Suppressor macrophage (primary cell): ENCODE measurements at places on chromosomes 1 and 21.
A peak's percentile ranks its signal among the peaks of the same experiment; 100 is the strongest.

DNA sequence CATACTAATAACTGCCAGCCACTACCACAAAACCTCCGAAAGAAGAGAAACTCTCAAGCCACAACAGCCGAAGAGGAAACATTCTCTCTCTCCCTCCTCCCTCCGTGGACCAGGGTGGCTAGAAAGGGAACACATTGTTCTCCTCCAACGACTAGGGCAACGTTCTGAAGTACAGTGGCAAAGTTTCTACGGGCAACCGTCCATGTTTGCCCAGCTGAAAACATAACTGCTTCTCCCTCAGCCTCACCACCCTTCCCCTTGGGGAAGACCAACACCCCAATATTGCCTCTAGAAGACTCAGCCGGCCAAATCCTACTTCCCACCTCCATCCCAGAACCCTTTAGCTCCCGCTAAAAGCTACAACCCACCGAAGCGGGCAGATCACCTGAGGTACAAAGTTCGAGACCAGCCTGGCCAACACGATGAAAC lies 2.0 kb downstream of the GLUL start:
- peak; percentile 46 for DNase-seq

DNA sequence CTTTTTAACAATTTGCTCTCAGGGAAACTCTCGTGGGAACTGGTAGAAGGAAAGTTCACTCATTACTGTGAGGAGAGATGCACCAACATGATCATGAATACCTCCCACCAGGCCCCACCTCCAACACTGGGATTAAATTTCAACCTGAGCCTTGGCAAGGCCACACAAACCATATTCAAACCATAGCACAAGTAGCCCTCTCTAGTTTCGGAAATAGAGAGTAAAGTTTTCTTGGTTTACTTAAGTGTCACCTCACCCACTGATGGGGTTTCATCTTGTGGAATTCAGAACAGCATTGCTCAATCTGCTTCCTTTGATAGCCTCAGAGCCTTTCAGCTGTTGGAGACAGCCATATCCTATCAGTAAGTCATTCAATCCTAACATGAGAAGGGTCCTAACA lies 25.5 kb upstream of the CCSAP start:
- no peak for DNase-seq

DNA sequence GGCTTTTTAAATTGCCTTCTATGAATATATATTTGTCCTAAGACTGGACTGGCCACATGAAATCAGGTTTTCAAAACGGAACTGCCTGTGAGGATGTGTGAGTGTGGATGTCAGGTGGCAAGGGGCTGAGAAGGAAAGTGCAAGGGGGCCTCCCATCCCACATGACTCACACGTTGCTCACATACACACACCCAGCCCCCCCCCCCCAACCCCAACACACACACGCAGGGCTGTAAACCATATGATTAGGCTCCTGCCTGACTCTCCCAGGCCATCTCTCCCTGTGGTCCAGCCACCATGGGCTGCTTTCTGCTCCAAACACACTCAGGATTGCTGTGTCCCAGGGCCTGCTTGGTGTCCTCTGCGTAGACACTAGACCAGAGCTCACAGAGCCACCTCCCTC lies 22.4 kb downstream of the DEGS1 start:
- peak; percentile 51 for DNase-seq

- DNase-seq = no peak
These were observed 1.6 kb downstream of the SMCP start for GRCh38 chr1:152879559-152880198.

DNA sequence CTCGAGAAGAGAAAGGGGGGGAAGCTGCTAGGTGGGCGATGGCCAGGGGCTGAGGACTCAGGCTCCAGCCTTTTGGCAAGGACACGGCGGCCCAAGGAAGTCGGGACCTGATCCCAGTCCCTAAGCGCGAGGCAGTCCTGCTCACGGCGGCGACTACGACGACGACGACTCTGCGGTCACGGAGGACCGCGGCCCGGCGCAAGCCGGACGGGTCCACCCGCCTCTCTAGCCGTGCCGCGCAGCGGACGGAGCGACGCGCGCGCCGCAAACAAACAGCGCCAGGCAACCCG lies 401 bp downstream of the WNT9A start:
- peak; percentile 12 for DNase-seq

DNA sequence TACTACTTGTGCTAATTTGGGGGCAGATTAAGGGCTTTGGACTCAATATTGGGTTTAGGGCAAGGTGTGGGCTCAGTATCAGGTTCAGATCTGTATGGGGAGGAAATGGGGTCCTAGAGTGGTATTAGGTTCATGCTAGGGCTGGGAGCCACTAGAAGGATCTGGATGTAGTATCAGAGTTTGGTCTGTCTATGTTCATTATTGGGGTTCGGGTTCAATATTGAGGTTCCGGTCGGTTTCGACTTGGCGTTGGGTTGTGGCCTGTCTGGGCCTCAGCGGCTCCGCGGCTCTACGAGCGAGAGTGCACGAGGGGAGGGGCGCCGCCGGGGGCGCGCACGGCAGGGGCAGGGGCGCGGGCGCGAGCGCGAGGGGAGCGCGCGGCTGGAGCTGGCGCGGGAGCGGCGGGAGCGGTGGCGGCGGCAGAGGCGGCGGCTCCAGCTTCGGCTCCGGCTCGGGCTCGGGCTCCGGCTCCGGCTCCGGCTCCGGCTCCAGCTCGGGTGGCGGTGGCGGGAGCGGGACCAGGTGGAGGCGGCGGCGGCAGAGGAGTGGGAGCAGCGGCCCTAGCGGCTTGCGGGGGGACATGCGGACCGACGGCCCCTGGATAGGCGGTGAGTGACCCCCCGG lies at the start of gene PTPRF:
Gene PTPRF (plus strand): TSS at position 401 of the 624 bp plus-strand sequence. CDS start 14,193 bp downstream, outside the sequence.
- no peak for DNase-seq

- DNase-seq = no peak
These were observed at the start of gene CSMD2 for GRCh38 chr1:34164771-34165391. Gene CSMD2, minus strand, starts transcription at chr1:34165230. Its CDS starts 133 bp downstream, at chr1:34165097.

DNA sequence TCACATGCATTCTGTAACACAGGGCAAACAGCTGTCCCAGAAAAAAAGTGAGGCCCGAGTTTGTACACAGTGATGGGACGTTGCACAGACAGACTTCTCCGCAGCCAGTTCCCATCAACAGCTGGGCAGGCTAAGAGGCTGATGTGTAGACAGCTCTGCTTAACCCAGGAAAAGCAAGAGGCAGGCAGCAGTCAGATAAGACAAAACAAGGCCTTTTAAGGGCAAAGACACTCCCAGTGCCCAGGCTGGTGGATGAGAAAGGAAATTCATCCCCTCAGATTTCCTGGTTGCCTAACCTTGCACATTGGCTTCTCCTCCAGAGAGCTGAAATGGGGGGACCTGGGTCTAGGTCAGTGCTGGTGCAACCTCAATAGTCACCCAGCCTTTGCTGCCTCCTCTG lies 17.2 kb upstream of the PHLDA3 start:
- DNase-seq = no peak

- no peak for DNase-seq
These were observed 154.8 kb upstream of the POU3F1 start for GRCh38 chr1:38201431-38201830.

GRCh38 chr1:163115887-163116286 lies 46.7 kb downstream of the RGS4 start:
- DNase-seq = no peak

GRCh38 chr1:155850345-155850744 lies 6.7 kb downstream of the GON4L start:
- no peak for DNase-seq

- DNase-seq = peak; percentile 1
These were observed 10.1 kb upstream of the HCRTR1 start for GRCh38 chr1:31607360-31607759.

DNA sequence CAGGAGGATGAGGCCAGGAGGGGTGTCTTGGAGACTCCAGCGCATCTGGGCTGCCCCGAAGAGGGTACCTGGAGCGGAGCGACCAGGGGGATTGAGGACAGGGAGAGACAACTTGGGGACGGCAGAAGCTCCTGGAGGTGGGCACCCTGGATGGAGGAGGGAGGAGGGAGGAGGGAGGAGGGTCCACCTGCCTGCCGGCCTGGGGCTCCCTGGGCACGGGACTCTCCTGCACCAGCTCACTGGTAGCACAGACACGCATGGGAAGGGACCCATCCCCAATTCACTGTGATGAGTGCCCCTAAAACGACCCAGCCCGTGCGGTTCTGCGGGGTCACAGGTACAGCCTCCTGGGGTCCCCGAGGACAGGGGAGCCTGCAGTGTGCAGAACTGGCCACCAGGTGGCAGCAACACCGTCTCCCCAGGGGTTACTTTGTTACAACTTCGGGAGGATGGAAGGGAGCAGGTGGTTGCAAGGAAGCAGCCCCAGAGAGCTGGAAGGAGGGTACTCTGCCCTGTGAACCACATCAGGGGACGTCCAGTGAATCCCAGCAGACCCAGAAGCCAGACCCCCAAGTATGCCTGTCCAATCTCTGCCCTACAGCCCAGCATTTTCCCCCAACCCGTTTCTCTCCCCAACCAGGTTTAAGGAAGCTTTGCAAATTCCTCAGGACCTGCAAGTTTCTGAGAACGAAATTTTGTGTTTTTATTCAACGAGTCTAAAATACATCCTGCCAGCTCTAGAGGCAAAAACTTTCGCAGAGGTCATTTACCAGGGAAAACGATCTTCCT lies 482.4 kb downstream of the NPHP4 start:
- peak; percentile 63 for DNase-seq

GRCh38 chr1:241899210-241899609 lies 51.2 kb downstream of the EXO1 start:
- DNase-seq = peak; percentile 17

- DNase-seq = no peak
These were observed 215.7 kb downstream of the DSCAM start for GRCh38 chr21:40631211-40631610.

- DNase-seq = peak; percentile 73
These were observed 28.9 kb downstream of the ODR4 start for GRCh38 chr1:186404454-186405051.

DNA sequence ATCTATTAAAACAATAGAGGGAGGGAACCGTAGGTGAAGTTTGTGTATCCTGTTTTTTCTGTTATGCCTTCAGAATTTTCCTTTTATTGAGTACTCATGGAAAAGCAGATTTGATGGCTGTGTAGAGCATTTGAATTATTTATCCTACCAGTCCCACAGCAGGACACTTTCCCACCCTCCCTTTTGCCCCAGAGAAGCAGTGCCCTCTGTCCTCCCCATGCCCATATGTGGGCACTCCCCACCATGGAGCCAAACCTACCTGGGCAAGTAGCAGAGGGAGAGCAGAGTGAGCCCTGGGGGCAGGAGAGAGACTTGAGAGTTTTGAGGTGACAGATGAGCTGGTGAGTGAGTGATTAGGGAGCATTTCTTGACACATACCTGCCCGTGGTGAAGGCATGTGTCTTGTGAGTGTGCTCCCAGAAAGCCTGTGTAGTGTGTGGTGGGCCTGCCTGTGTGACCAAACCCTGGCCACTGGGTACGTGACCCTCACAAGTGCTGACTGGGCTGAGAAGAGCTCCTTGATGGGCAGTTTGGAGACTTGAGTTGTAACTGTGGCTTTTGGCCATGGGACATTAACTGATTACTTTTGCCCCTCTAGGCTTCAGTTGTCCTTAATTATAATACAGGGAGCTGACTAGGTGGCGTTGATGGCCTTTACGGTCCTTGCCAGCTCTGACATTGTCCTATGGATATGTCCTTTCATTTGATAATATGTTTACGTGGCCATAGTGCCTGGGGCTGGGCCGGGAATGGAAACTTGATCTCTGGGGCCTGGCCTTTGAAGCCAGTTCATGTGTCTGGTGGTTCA lies 3.6 kb downstream of the PSEN2 start:
- DNase-seq = no peak

- peak; percentile 73 for DNase-seq
These were observed 475.4 kb downstream of the PTPRU start for GRCh38 chr1:29711582-29712283.

DNA sequence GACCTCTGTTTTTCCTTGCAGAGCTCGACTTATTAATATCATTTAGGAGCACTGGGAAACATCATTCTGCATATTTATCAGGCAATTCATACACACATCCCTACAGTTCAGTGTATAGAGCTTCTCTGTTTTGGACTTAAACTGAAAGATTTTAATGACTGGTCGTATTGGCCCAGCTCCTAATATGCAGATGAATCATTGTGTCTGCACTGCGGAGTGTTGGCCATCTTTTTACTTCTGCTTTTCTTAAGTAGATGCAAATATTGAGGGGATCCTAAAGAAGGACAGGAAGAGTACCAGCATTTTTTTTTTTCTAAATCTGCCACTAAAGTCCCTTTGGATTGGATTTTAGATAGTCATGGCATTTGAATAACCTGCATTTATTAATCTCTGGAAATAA lies 154.8 kb downstream of the BACH1 start:
- peak; percentile 7 for DNase-seq

- no peak for DNase-seq
These were observed 210.6 kb upstream of the HOOK1 start for GRCh38 chr1:59604191-59604590.

DNA sequence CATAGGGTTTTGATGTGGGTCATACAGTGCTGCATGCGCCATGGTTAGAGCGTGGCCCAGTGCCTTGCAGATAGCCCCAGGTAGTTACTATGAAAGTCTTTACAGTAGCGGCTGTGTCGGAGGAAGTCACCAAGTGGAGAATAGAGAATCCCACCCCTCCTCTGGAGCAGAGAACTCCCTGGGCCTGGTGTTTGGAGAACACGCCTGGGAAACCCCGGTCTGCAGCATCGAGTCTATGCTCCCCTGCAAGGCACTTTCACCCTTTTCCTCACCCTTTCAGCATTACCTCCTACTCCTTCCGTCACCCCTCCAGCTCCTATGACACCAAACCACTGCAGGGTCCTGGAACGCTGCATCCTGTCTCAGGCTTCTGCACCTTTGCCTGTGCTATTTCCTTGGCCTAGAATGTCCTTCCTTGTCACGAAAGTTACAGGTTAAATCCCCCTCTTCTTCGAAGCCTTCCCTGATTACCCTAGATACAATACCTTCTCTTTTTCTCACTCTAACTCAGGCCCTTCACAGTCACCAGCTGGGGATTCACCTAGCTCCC lies 2.7 kb upstream of the SLC1A7 start:
- no peak for DNase-seq

DNA sequence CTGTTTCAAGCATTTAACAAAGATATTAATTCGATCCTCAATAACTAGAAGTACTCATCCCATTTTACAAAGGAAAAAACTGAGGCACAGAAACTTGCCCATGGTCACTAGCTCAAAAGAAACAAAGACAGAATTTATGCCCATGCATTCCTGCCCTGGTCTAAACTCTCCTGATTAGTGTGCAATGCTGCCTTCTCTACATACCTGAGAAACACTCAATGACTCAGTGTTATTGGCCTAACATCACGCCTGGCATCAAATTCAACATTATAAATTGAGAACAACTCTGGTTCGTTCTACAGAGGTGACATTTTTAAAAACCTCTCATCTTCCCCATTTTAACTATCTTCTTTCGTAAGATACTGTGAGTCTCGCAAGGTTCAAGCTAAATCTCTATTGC lies 5.2 kb downstream of the APP start:
- DNase-seq = no peak
